ENCODE measurements at places on chromosomes 16 and 17. TPM values are rescaled to one million over a fixed set of nuclear protein-coding genes. Genes with fewer than 3 reads are reported as not detected.

Gene IRF8
- 323 TPM for total RNA-seq

DNA sequence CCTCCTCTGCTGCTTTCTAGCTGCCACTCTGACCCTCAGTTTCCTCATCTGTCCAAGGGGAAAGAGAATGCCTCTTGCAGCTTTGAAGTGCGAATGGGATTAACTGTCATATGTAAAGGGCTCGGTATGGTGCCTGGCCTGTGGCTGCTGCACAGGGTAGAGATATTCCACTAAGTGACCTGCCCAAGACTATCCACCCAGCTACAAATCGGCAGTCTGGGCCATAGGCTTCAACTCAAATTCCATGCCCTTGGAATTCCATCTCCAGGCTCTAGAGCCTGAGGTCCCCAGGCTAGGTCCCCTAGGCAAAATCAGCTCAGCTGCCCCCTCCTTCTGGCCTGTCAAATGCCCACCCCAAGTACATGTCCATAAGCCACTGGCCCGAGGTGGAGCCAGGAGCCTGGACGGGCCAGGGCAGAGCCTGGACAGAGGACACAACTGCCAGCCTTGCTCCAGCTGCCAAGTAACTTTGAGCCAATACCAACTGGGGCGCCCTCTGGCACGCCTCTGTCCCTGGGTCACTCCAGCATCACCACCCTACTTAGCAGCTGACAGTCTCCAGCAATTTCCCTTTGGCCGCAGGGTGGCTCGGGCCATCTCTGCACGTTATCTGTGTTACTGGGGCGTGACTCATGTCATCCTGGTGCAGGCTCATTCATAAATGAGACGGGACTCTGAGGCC, 57.2 kb downstream of the SDK2 start:
- no peak overlapping the region for H3K4me3 ChIP-seq
- no peak overlapping the region for H3K27ac ChIP-seq
- H3K4me1 ChIP-seq, result peaks cover 27% of the 10 kb centered on the region
- H3K36me3 ChIP-seq, result no peaks in the 10 kb centered on the region
- no peaks in the 10 kb centered on the region for H3K27me3 ChIP-seq
- no peak for DNase-seq

Gene CASKIN1
- 0.15 TPM for total RNA-seq

DNA sequence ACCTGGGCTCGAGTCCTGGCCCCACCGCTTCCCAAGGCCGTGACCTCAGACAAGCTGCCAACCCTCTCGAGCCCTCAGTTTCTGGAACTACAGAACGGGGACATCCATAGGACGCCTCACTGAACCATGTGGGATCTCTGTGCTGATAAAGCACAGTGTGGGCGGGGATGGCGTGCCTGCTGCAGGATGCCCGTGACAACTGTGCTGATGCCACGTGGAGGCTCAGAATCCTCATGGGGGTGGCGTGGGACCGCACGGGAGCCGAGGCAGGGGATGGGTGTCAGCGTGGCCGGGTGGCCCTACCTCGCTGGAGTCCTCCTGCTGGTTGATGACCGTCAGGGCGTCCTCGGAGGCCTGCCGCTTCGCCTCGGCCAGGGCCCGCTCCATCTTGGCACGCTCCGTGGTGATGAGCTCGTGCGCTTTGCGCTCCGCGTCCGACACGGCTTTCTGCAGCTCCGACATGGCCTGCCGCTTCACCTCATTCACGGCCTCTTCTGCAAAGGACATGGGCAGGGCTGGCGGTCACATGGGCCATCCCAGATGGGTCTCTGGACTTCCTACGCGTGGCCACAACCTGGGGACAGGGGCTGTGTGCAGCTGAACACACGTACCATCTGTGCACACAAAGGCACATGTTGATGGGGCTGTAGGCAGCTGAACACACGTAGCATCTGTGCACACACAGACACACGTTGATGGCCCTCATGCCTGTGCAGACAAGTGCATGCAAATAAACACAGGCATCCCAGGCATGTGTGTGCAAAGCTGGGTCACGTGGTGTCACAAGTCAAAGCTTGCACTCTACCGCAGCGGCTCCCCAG, 12.7 kb upstream of the PABPN1L start:
- H3K36me3 ChIP-seq, result no peaks in the 10 kb centered on the region
- DNase-seq, result no peak
- H3K4me1 ChIP-seq, result peaks cover 2% of the 10 kb centered on the region
- no peak overlapping the region for H3K4me3 ChIP-seq
- no peak overlapping the region for H3K27ac ChIP-seq

DNA sequence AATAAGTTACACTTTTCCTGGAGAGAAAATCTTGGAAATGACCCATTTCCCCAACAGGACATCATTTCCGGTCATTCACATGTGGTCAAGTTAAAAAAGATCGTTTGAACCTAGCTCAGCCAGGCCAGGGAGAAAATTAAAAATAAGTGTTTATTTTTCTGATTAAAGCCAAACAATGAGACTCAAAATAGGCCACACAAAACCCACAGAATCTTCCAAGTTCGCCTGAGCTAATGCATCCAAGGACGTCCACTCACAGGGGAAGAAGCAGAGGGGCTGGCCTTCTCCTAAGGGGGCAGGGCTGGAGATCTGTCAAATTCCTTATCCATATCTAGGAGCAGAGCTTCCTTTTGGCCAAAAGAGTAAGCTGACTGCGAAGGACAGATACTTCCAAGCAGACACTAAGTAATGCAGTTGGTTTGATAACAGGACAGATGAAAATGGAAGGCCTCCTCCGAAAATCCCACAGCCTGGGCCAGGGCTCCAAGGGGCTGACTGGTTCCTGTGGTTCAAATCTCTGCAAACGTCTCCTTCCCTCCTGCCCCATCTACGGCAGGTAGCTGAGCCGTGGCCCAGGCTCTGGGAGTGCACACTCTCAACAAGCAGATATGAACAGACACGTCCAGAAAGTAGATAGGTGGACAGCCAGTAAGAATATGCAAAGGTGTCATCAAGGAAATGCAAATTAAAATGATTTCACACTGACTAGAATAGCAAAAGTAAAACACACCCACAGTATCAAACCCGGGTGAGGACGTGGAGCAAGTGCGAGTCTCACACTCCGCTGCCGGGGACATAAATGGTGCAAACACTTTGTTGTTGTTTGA, 98.5 kb downstream of the MRM3 start:
- H3K27ac ChIP-seq, result no peak overlapping the region
- no peak for DNase-seq
- H3K36me3 ChIP-seq, result no peaks in the 10 kb centered on the region

DNA sequence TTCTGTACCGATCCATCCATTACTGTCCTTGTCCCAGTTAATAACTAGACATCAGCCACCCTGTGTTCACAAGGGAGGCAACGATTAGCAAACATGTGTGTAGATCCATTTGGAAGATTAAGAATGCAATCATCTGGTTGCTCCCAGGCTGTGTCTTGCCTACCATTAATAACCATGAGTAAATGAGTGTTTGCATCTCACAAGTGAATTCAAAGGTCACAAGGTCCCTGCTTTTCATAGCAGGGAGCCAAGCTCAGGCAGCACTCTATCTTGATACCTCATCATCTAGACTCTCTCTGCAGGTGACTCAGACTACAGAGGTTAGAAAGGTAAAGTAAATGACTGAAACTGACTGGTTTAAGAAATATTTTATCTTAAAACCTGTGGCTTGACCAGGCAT, 25.3 kb downstream of the VWA3A start:
- no peak overlapping the region for H3K27ac ChIP-seq
- no peak overlapping the region for H3K4me3 ChIP-seq
- no peaks in the 10 kb centered on the region for H3K4me1 ChIP-seq

DNA sequence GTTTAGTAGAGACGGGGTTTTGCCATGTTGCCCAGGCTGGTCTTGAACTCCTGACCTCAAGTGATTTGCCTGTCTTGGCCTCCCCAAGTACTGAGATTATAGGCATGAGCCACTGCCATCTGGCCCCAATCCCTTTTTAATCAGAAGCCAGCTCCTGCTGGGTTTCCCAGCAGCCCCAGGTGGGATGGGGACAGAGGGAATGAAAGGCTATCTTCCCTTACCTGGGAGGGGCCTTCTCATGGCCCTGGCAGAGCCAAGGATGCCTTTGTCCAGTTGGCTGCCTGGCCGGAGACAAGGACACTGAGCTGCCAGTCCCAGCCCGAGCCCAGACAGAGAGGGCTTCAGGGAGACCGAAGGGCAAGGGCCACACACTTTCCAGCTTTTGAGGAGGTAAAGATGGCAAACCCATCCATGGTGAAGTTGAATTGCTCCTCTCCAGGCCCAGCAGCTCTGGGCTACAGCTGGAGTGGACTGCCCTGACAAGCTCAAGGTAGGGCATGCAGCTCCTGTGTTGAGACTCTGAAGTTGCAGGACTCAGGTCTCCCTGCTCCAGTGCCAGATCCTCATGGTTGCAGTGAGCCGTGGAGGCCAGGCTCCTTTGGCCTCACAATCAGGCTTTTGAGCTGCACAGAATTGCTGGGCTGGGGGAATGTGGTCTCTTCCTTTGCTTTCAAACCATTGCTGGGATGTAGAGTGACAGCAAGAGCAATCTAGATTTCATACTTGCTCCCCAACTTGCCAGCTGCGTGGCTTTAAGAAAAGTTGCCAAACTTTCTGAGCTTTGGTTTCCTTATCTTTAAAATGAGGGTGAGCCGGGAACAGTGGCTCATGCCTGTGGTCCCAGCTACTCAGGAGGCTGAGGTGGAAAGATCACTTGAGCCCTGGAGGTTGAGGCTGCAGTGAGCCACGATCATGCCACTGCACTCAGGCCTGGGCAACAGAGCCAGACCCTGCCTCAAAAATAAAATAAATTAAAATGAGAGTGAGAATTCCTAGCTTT, 44.5 kb upstream of the IL34 start:
- no peak overlapping the region for H3K27ac ChIP-seq
- no peak for DNase-seq

Gene ATMIN
- 18.9 TPM for total RNA-seq

- H3K27ac ChIP-seq, result no peak overlapping the region
- H3K4me1 ChIP-seq, result peaks cover 14% of the 10 kb centered on the region
- H3K4me3 ChIP-seq, result peak overlapping the region; percentile 68
- peaks cover 2% of the 10 kb centered on the region for H3K27me3 ChIP-seq
These were observed 6.2 kb upstream of the NOTUM start for GRCh38 chr17:81967244-81967532.

DNA sequence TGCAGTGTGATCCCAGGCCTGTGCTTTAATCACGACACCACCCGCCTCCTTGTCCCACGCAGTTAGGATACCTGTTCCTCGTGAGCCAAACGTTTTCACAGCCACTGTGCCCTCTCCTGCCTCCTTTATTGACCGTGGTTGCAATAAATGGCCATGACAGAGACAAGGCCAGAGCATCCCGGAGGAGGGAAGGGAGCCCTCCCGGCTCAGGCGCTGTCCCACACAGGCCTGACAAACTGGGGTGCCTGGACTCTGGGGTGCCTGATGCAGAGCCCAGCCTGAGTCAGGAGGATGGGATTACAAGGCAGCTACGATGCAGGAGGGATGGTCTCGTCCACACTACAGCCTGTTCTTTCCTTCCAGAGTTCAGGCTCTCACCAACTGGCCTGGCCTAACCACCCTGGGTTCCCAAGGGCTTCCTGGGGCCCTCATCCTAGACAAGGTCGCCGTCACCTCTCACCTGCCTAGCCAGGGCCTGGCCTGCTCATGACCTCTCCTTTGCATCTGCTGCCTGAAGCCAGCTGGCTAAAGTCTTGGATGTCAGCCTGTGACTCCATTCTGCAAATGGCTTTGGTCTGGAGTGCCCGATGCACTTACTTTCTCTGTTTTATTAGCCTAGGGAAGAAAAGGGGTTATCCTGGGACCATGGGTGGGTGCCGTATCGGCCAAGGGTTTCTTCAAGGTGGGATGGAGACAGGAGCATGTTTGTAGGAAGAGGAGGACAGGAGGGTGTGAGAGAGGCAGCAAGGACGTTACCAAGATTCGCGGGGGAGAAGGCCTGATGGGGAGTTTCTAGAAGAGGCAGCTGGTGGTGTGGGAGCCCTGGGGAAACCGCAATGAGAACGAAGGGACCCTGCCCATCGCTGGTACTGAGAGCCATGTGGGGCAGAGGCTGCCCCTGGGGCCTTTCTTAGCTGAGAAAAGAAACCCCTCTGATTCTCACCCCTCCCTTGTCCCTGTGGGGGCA, 234.3 kb upstream of the TNRC6C start:
- DNase-seq, result no peak
- H3K27ac ChIP-seq, result no peak overlapping the region
- no peaks in the 10 kb centered on the region for H3K36me3 ChIP-seq
- H3K27me3 ChIP-seq, result no peaks in the 10 kb centered on the region

GRCh38 chr17:20965492-20965891, 77.3 kb downstream of the USP22 start:
- H3K27ac ChIP-seq, result no peak overlapping the region
- H3K4me1 ChIP-seq, result peaks cover 8% of the 10 kb centered on the region
- H3K27me3 ChIP-seq, result no peaks in the 10 kb centered on the region
- no peak overlapping the region for H3K4me3 ChIP-seq
- no peak for DNase-seq
- no peaks in the 10 kb centered on the region for H3K36me3 ChIP-seq

DNA sequence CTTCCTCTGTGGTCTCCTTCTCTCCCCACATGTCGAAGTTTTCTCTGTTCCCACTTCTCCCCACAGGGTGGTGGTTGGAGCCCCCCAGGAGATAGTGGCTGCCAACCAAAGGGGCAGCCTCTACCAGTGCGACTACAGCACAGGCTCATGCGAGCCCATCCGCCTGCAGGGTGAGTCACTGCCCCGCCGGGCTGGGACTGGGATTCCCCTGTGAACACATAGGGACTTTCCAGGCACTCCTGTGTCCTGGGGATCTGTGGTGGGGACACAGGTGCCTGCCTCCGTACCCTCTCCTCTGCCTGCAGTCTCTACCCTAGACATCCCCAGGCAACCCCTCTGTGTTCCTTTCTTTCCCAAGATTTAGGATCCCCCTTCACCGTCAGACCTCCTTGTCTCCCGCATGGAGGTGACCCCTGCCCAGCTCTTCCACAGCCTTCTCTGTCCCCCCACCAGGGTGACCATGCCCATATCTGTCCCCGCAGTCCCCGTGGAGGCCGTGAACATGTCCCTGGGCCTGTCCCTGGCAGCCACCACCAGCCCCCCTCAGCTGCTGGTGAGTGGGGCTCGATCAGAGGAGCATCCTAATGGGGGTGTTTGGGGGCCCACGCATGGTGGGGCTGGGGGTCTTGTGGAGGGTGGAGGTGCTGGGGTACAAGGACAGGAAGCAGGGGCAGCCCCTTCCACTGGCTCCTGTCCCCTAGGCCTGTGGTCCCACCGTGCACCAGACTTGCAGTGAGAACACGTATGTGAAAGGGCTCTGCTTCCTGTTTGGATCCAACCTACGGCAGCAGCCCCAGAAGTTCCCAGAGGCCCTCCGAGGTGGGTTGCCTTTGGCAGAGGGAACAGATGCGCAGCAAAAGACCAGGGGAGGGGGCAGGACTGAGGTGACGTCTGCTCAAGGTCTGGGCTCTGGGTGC, 5.8 kb downstream of the ITGAM start:
- no peaks in the 10 kb centered on the region for H3K36me3 ChIP-seq
- DNase-seq, result peak; percentile 92
- peaks cover 31% of the 10 kb centered on the region for H3K4me1 ChIP-seq
- peaks cover under 1% of the 10 kb centered on the region for H3K27me3 ChIP-seq
- no peak overlapping the region for H3K4me3 ChIP-seq
- H3K27ac ChIP-seq, result peak overlapping the region; percentile 79

Gene KCNG4
- total RNA-seq, result not detected

Gene GRAP
- total RNA-seq, result 8.1 TPM

GRCh38 chr17:4969047-4969550, 1.5 kb upstream of the SPAG7 start:
- peak; percentile 79 for DNase-seq
- no peak overlapping the region for H3K4me3 ChIP-seq
- H3K27ac ChIP-seq, result no peak overlapping the region
- peaks cover 39% of the 10 kb centered on the region for H3K4me1 ChIP-seq

Measured in activated naive CD4-positive, alpha-beta T cell treated with anti-CD3 and anti-CD28 coated beads for 36 hours (primary cell).